ENCODE measurements at places on chromosomes 1 and 21. TPM values are rescaled to one million over a fixed set of nuclear protein-coding genes. Genes with fewer than 3 reads are reported as not detected.

GRCh38 chr21:18655931-18656330, 252.3 kb upstream of the TMPRSS15 start:
- no peaks in the 10 kb centered on the region for H3K4me1 ChIP-seq
- no peaks in the 10 kb centered on the region for H3K27me3 ChIP-seq
- H3K36me3 ChIP-seq: no peaks in the 10 kb centered on the region
- H3K4me3 ChIP-seq: no peak overlapping the region
- no peak for DNase-seq

GRCh38 chr1:15408890-15409387, 749 bp upstream of the EFHD2 start:
- no peaks in the 10 kb centered on the region for H3K27me3 ChIP-seq
- H3K4me1 ChIP-seq: peaks cover 10% of the 10 kb centered on the region
- H3K27ac ChIP-seq: peak overlapping the region; percentile 32
- H3K4me3 ChIP-seq: peak overlapping the region; percentile 74
- H3K36me3 ChIP-seq: no peaks in the 10 kb centered on the region

DNA sequence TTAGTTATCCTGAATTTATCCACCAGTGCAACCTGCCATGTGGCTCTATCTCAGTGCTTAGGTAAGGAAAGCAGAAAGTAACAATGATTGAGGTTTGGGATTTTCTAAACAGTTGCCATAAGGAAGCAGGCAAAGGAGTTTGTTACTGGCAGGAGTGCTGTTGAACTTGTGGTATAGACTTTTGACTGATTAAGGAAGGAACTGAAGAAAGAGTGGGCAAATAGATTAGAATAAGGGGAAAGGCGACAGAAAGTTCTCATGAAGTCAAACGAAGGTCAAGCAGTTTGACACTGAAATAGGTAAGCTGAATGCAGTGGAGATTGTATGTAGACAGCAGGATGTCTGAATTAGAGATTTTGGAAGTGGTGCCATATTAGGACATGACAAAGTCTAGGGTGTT, 24.2 kb upstream of the CR2 start:
- no peak overlapping the region for H3K4me3 ChIP-seq
- H3K27me3 ChIP-seq: no peaks in the 10 kb centered on the region
- no peaks in the 10 kb centered on the region for H3K36me3 ChIP-seq
- no peak for DNase-seq

GRCh38 chr1:97909266-97909665, 11.6 kb downstream of the DPYD start:
- H3K4me1 ChIP-seq: no peaks in the 10 kb centered on the region
- no peaks in the 10 kb centered on the region for H3K27me3 ChIP-seq
- H3K27ac ChIP-seq: no peak overlapping the region
- no peak overlapping the region for H3K4me3 ChIP-seq
- no peak for DNase-seq
- H3K36me3 ChIP-seq: no peaks in the 10 kb centered on the region

GRCh38 chr1:67190410-67190809, 24.2 kb downstream of the IL23R start:
- H3K4me3 ChIP-seq: no peak overlapping the region
- H3K27me3 ChIP-seq: no peaks in the 10 kb centered on the region
- no peak for DNase-seq
- no peaks in the 10 kb centered on the region for H3K4me1 ChIP-seq
- no peaks in the 10 kb centered on the region for H3K36me3 ChIP-seq

DNA sequence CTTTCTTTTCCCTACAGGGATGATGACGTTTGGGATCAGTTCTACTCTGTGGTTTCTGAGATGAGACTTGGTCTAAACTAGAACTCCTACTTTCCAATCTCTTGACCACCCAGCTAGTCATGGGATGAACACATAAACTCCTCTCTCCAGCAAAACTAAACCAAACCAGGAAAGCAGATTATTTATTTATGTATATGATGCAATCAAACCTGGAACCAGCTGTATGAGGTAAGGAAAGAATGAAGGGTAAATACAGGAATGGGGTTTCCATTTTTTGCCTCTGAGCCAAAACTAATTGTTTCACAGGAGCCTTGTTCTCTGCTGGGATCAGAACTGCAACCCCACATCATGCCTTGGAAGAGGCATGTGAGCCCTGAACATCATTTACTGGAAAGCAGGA, 3.3 kb upstream of the AGT start:
- no peak overlapping the region for H3K27ac ChIP-seq
- no peaks in the 10 kb centered on the region for H3K27me3 ChIP-seq
- no peak overlapping the region for H3K4me3 ChIP-seq

GRCh38 chr1:179938752-179939151, 15.9 kb upstream of the CEP350 start:
- no peaks in the 10 kb centered on the region for H3K27me3 ChIP-seq
- H3K4me3 ChIP-seq: no peak overlapping the region
- DNase-seq: no peak
- H3K36me3 ChIP-seq: no peaks in the 10 kb centered on the region

DNA sequence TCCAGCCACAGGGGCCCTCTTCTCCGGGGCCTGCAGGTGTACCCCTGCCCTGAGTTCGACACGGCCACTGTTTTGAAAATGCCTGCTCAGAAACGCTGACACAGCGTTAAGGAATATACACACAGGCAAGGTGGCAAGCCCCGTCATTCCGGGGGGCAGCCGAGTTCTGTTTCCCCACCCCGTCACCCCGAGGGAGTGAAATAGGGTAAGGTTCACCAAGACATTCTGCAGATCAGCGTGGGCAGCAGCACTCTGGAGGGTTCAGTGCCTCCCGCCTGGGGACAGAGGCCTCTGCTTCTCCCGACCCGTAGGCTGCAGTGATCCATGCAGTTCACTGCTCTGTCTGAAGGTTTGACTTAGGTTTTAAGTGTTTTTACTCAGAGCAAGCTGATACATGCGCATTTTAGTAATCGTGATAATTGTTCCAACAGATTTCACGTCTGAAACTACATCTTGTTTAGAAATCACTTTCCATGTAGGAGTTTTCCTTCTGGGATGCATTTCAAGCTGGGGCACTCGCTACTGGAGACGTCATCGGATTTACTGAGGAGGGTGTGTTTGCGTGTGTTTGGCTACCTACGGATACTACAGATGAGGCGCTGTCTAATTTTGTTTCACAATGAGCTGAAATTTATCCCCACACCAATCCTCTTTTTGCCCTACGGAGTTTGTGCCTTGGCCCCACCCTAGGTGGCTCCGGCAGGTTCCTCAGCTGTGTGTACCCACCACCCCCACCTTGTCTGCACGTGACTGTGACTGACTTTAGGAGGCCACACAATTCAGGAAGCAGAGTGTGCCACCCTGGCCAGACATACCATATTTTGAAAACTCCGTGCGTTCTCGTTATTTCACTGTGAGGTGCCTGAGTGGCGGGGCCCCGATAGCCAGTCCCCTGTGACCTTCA, 63.5 kb downstream of the AGPAT3 start:
- DNase-seq: no peak
- no peaks in the 10 kb centered on the region for H3K4me1 ChIP-seq
- no peaks in the 10 kb centered on the region for H3K36me3 ChIP-seq
- no peak overlapping the region for H3K4me3 ChIP-seq

GRCh38 chr1:65001231-65001792, 35.0 kb upstream of the JAK1 start:
- no peaks in the 10 kb centered on the region for H3K36me3 ChIP-seq
- no peak overlapping the region for H3K4me3 ChIP-seq
- H3K4me1 ChIP-seq: peaks cover 6% of the 10 kb centered on the region
- no peaks in the 10 kb centered on the region for H3K27me3 ChIP-seq

DNA sequence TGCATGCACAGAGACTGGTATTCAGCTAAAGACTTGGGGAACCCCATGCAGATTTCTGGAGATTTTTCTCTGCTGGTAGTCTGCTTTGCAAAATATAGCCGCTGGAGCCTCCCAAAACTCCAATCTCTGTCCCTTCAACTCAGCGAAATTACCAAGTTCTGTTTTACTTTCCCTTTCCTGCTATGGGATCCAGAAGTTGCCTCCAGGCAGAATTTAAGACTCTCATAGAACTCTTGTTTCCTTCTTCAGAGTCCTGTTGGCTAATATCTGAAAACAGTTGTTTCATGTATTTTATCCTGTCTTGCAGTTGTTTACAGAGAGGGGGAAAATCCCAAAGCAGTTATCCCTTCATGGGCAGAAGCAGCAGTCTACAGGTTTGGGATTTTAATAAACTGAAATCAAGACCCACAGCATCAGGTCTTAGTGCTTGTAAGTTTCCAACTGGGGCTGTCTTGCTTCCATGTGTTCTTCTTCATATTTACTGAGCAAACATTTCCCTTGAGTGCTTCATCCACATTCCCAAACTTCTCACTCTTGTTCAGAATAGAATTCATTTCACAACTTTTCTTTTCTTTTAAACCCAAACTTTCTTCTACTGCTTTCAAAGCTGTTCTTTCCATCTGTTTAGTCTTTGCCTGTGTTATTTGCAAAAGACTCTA, 221.3 kb upstream of the DMRTA2 start:
- no peak overlapping the region for H3K4me3 ChIP-seq
- no peaks in the 10 kb centered on the region for H3K27me3 ChIP-seq
- H3K4me1 ChIP-seq: peaks cover 3% of the 10 kb centered on the region
- peak overlapping the region; percentile 23 for H3K27ac ChIP-seq
- no peak for DNase-seq

The CASQ1 gene
- not detected for total RNA-seq

The BEND5 gene
- total RNA-seq: 11.8 TPM

The SPRR5 gene
- total RNA-seq: not detected

The DBT gene
- total RNA-seq: 6.3 TPM

The IL12RB2 gene
- total RNA-seq: 1.7 TPM

The KCND3 gene
- total RNA-seq: 5.0 TPM

Data from ovary (tissue), 10 donors.